Fibroblast of skin of scalp (primary cell): ENCODE measurements at places on chromosomes 1 and 21.

DNA sequence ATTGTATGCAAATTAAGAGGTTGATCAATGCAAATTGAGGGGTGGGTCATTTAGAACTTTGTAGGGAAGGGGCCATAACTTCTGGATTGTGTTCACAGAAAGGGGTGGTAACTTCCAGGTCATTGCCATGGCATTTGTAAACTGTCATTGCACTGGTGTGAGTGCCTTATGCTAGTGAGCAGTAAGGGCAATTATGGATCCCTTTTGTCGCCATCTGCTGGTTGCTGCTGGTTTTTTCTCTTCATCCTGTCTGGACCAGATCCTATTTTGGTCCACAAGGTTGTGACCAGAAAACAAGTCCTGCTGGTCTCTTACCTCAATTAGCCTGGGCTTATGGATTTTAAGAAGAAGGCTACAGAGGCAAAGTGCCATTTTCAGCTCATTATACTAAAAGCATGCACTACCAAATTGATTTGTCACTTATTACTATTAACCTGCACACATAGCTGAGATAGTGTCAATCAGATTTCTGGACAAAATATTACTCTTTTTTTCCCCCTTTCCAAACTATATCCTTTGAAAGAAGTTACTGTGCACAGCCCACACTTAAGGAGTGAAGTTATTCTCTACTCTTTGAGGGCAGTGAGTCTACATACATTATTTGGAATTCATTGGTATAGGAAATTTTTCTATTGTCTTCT is 196.2 kb downstream of the ZC3H11B start:
- DNase-seq = peak; percentile 56

- DNase-seq = no peak
These were observed 169.9 kb downstream of the BRINP2 start for GRCh38 chr1:177340601-177341067.

DNA sequence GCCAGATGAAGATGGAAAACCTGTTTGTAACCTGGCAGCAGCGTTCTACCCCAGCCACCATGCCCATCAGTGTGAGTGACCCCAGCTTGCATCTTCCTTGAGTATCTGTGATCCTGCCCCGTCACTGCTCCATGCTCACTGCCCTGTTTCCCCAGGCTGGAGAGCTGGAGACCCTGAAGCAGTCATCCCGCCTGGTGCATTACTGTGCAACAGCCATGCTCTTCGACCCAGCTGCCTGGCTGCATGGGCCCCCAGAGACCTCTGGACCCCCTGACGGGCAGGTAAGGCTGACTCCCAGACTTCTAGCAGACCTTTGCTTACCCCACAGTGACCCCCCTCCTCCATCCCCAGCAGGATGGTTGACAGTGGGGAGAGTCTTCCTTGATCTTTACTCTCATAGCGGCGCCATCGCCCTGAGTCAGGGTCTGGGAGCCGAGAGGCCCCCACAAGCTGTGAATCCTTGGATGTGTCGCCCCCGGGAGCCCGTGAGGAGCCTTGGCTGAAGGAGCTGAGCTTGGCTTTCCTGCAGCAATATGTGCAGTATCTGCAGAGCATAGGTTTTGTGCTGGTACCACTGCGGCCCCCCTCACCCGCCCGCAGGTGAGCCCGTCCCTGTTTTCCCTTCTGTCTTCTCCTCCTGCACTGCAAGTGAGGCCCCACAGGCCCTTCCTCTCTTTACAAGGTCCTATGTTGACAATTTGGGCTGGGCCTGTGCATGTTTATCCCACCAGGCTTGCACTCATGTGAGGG is 10.4 kb downstream of the HYI start:
- DNase-seq = no peak

DNA sequence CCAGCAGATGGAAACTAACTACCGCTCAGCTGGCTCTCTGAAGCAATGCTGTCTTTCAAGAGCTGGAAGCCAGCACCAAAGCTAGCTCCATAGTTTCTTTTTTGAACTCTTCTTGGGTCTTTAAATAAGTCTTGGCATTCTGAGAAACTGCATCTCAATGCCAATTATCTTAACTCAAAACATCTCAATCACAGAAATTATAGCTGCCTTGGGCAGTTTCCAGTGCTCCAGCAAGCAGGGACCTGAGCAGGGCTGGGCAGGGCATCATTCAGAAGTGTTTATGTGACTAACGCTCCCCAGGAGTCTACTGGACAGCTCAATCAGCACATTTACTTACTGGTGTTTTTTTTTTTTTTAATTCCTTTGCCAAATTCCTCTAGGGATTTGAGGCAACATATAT is 18.3 kb upstream of the PADI4 start:
- peak; percentile 79 for DNase-seq

DNA sequence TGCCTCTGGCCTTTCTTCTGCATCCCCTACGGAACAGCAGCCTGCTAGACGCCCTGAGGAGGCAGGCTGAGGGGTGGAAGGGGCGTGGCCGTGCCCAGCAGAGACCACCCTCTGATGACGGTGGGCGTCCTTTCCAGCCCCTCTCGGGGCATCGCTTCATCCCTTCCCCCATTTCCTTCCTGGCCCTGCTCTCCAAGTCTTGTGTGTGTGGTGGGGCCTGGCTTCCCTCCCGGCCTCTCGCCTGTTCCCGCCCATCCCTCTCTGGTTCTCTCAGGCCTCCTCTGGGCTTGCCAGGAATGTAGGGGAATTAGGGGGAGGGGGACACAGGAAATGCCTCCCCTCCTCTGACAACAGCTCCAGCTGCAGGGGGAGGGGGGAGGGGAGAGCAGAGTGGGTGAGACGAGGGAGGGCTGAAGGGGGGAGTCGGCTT is 51.1 kb downstream of the SKI start:
- peak; percentile 99 for DNase-seq

DNA sequence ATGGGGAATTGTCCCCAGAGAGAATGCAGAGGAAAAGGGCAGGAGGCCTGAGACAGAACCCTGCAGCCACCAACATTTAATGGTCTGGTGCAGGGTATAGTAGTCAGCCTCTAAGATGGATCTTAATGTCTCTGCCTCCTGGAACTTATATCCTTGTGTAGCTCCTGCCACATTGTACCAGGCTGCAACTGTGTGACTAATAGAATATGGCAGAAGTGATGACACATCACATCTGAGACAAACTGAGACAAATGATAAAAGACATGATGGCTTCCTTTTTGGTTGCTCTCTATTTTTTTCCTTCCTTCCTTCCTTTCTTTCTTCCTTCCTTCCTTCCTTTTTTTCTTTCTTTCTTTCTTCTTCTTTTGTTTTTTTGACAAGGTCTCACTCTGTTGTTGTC is 37.1 kb upstream of the CYP4B1 start:
- DNase-seq = no peak

GRCh38 chr21:41373253-41373652 is 11.4 kb downstream of the MX2 start:
- DNase-seq = no peak
